Stimulated activated CD4-positive, alpha-beta T cell treated with anti-CD3 and anti-CD28 coated beads, Interleukin-12 subunit alpha, Interleukin-12 subunit beta, amount 100 ng/mL, for 4 hours (primary cell): ENCODE measurements at places on chromosomes 13 and 19.

- DNase-seq, result no peak
These were observed 311.6 kb downstream of the KCNRG start for GRCh38 chr13:50326811-50327210.

- no peak for DNase-seq
These were observed 31.0 kb downstream of the TDRD12 start for GRCh38 chr19:32750441-32751055.

- DNase-seq, result no peak
These were observed 19.1 kb upstream of the FBN3 start for GRCh38 chr19:8168537-8168936.

DNA sequence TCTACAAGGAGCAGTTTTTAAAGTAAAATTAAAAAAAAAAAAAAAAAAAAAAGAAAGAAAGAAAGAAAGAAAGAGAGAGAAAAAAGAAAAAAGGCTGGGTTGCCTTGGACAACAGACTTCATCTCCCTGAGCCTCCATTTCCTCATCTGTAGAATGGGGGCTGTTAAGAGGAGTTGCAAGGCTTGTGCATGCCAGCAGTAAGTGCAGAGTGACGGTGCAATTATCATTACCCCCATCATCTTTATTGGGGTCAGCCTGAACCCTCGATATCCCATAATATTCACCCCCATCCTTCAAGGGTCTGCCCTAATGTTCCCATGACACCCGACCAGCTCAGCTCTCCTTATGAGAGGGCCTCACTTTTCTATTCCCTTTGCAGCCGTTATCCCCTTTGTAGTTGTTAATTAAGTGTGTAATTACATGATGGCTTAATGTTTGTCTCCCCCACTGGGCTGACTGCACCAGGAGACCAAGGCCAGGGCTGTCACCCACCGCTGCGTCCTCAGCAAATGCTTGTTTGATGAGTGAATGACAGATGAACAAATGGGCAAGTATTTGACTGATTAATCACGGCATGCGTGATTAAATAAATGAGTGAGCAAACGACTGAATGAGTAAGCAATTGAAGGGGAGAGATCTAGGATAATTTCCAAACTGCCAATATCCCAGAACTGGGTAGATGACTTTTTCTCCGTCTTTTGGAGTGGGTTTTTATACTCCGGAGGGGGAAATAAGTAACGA lies 10.1 kb downstream of the FOSB start:
- no peak for DNase-seq

GRCh38 chr13:110957181-110957884 lies 42.5 kb upstream of the ANKRD10 start:
- DNase-seq, result no peak
